ENCODE measurements at places on chromosomes 13 and 19.

DNA sequence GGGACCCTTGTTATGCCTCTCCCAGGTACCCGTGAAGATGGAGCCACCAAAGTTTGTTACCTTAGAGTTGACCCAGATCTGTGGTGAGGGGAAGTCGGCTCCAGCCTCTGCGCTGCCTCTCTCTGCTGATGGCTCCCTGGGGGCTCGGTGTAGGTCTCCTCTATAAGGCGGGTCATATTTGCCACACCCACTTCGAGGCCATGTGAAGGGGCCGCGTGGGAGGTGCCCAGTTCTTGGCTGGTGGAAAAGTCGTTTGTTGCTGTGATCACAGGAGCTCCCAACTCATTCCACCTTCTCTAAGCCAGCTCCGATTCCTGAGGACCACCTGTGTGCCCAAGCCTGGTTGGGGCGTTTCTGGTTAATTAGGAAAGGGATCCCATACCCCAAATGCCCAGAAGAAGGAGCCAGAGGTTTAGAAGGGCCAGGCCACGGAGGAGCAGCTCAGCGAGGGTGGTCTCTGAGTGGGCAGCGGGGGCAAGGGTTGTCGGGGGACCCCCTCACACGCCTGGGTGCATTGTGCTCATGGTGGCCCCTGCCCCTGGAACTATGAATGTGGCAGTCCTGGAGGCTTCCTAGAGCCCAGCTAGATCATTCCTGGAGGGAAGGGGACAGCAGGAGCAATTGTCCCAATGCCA is 296.5 kb downstream of the ZNF536 start:
- DNase-seq, result no peak

DNA sequence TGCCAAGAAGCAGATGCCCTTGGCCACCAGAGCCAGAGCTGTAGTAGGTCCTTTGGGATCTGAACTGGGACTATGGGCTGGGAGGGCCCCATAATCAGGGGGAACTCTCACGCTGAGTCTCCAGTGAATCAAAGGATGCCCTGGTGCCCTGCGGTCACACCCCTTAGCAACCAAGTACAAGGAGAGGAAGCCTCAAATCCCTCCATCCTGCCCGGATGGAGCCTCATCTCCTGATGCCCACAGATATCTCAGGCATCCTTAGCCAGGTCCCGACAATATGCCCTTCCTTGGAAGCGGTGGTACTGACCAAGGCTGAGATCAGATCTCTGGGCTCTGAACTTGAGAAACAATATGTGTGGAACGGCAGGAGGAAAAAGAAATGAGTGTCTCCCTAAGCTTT is 1.7 kb downstream of the PLEKHA4 start:
- no peak for DNase-seq

GRCh38 chr13:96769874-96770273 is 224.4 kb downstream of the OXGR1 start:
- no peak for DNase-seq

- no peak for DNase-seq
Measured at GRCh38 chr19:35790981-35791813, 15.8 kb downstream of the ARHGAP33 start.

GRCh38 chr19:13234518-13234917 is 84.3 kb downstream of the IER2 start:
- peak; percentile 79 for DNase-seq

GRCh38 chr13:101570410-101570809 is 117.9 kb downstream of the ITGBL1 start:
- no peak for DNase-seq

GRCh38 chr13:110275931-110276552 is 30.9 kb downstream of the COL4A1 start:
- no peak for DNase-seq

- DNase-seq, result peak; percentile 68
Measured at GRCh38 chr13:113815151-113816058, 48.5 kb downstream of the GAS6 start.

- DNase-seq, result no peak
Measured at GRCh38 chr19:16373532-16373931, 48.9 kb downstream of the KLF2 start.

DNA sequence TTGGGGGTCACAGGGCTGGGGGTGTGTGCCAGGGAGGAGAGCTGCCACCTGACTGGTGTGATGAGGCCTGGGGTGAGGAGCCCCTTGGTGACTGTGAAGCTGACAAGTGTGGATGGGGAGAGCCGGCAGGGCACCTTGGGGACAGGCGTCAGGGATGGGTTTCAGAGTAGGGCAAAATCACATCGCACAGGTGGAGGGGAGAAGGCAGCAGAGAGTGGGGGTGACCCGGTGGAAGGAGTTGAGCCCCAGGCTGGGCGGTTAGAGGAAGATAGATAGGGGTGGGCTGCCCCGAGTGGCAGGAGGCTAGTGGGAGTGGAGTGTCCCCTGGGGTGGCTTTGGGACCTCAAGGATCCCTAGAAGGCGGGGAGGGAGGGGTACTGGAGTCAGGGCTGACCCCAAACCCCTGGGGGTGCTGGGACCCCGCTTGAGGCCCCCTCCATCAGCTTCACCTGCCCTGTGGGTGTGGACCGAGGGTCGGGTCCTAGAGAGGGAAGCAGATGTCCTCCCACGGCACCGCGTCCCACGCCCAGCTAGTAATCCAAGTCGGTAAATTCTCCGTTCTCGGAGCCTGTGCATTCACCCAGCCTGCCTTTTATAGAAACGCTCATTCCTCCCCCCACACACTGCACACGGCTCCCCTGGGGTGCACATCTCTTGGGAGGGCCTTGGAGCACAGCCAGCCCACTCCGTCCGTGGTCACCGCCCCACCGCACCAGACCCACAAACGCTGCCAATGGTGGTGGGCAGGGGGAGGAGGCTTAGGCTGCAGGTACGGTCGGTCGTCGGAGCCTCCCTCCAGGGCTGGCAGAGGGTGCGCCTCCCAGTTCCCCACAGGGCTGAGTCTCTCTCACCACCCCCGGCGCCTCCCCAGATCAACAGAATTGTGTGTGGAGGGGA is 2.4 kb downstream of the CTXN1 start:
- DNase-seq, result no peak

DNA sequence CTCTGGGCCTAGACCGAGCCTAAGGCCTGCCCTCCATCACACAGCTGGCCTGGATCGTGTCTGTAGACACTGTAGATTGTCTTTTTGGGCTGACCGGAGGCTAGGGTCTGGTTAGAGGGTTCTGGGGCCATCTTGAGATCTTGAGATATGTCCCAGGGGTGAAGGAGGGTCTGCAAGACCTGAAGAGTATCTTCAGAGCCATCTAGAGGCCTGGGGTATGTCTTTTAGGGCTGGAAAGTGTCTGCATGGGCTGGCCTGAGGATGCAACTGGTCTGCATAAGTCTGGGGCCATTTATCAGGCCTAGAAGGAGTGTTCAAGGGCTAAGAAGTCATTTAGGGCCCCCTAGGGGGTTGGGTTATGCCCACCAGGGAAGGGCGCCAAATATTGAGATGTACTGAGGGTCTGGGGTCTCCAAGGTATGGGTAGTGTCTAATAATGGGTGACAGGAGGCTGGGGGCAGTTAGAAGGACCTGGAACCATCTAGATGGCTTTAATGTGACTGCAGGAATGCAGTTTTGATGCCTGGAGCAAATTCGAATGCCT is 555 bp downstream of the SCAF1 start:
- DNase-seq, result no peak

DNA sequence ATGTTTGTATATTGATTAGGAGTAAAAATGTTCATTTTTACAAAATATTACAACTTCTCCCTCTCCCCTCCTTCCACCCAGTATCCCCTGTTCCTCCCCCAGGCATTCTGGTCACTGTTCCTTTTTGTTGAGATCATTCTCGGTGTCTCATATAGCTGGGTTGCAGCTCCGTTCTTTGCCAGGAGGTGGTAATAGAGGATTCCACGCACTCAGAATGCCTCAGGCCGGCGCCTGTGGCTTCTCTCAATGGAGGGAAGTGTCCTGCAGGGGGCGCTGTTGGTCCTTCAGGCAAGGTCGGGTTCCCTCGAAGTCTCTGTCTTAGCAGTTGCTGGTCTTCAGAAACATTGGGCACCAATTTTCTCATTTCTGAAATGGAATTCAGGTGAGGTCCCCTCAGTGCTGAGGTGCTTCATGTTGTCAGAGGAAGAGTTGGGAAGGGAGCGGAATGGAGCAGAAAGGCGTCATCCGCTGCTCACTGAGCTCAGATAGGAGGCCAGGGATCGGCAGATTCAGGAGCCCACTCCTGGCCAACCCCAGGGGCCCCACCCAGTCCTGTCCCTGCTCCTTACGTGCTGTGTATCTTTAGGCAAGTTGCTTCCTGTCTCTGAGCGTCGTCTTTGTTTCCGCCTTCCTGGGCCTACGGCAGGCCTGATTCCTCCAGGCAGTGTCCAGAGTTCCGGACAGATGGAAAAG is 10.3 kb upstream of the GARIN5A start:
- peak; percentile 44 for DNase-seq

DNA sequence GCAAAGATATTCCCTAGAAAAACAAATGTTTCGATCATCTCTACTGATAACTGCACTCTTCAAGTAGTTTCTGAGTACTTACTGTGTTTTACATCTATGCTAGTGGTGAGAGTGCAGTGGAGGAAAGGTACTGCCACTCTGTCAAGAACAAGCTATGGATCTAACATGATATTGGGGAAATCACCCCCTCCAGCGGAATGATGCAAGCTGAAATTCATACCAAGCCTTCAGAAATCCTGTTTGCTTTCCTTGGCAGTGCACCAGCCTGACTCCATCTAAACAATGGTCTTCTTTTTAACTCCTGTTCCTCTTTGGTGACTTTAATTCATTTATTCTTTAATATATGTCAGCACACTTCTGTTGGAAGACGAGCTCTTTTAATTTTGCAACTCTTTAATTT is 238.0 kb downstream of the PCDH9 start:
- no peak for DNase-seq

DNA sequence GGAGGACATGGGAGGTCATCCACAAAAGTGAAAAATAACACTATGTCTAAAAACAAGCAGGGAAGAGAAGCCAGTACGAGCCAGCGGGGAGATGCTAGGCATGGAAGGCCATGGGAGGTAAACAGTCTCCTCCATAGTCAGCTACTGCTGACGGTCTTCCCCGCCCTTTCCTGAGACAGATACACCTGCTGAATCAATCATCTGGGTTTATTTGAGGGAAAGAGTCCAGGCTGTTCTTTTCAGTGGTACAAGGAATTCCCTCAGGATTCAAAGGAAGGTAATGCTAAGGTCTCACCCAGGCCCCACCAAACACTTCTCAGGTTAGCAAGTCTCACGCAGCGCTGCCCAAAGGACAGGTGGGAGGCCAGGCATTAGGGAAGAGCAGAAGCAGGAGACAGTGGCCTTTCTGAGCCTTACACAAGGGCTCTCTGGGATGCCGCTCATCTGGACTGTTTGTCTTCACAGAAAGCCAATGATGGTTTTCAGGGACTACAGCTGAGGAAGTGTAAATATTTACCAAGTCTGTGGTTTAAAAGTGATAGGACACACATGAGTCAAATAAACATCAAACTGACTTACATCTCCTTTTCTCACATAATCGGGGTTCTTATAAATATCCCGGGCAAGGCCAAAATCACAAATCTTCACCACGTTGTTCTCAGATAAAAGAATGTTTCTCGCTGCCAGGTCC is 173.9 kb downstream of the FLT1 start:
- DNase-seq, result no peak

DNA sequence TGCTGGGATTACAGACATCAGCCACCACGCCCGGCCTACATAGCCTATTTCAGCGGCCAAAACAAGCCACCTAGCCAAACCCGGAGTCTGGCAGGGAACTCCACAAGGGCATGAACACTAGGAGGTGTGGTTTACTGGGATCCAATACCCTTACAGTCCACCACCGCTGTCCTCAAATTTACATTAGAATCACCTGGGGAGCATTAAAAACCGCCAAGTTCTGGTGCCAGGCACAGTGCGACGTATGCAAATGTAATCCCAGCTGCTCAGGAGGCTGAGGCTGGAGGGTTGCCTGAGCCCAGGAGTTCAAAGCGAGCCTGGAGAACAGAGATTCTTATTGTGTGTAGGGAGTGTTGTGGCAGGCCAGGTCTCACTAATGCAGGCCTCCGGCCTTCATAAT is 4.2 kb upstream of the AP1M1 start:
- no peak for DNase-seq

- peak; percentile 94 for DNase-seq
Measured at GRCh38 chr19:5803752-5804515, 933 bp upstream of the NRTN start.

- DNase-seq, result no peak
Measured at GRCh38 chr13:40370661-40371060, 295.8 kb downstream of the FOXO1 start.

GRCh38 chr19:39196860-39197562 is at the start of gene NCCRP1:
TSS of gene NCCRP1 (plus strand) at chr19:39196964. CDS start at chr19:39196983, 19 bp downstream.
- no peak for DNase-seq

- no peak for DNase-seq
Measured at GRCh38 chr13:63198071-63198470, 1782.4 kb upstream of the PCDH20 start.

- peak; percentile 85 for DNase-seq
Measured at GRCh38 chr19:31356587-31357314, 7.5 kb upstream of the TSHZ3 start.

DNA sequence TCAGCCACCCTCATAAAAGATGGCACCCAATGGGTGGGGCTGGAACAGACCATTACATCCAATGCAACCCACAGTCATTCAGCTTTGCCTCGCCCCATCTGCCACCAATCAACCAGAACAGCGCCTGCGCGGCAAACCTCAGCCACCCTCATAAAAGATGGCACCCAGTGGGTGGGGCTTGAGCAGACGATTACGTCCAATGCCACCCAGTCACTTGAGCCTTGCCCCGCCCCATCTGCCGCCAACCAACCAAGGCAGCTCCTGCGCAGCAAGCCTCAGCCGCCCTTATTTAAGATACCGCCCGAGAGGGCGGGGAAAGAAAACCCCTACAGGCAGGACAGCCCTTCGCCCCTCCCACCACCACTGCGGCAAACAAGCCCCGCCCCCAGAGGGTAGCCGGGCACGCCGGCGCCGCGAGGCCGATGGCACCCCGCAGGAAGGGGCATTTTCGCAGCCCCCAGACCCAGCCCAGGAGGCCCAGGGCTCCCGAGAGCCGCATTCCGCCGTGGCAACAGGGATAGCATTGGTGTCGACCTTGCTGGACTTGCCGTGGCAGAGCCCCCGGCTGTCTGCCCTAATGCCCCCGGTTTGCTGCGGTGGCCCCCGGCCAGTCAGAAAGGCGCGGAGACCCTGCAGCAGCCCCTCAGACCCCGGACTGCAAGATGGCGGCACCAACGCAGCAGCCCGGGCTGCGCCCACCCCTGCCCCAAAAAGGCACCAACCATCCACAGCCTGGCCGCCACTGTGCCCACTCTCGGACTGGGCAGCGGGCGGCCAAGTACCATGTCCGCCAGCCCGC is 675 bp downstream of the PEG3 start:
- peak; percentile 82 for DNase-seq

- DNase-seq, result no peak
Measured at GRCh38 chr13:111474136-111475002, 153.9 kb downstream of the TEX29 start.

DNA sequence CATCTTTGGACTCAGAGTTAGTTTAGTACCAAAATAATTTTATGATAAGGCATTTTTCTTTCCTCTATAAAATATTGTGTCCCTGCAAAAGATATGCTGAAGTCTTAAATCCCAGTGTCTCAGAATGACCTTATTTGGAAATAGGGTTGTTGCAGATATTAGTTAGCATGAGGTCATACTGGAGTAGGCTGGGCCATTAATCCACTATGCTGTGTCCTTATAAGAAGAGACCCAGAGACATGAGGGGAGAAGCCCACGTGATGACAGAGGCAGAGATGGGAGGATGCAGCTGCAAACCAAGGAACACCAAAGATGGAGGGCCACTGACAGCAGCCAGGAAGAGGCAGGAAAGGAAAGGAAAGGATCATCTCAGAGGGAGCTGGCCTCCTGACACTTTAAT is 6.4 kb downstream of the POGLUT2 start:
- no peak for DNase-seq

GRCh38 chr13:65985612-65986011 is 1244.5 kb downstream of the PCDH9 start:
- no peak for DNase-seq

GRCh38 chr13:41049480-41050440 is 11.5 kb upstream of the WBP4 start:
- peak; percentile 79 for DNase-seq
